ENCODE measurements at places on chromosomes 3 and 15. TPM values are rescaled to one million over a fixed set of nuclear protein-coding genes. Genes with fewer than 3 reads are reported as not detected.

DNA sequence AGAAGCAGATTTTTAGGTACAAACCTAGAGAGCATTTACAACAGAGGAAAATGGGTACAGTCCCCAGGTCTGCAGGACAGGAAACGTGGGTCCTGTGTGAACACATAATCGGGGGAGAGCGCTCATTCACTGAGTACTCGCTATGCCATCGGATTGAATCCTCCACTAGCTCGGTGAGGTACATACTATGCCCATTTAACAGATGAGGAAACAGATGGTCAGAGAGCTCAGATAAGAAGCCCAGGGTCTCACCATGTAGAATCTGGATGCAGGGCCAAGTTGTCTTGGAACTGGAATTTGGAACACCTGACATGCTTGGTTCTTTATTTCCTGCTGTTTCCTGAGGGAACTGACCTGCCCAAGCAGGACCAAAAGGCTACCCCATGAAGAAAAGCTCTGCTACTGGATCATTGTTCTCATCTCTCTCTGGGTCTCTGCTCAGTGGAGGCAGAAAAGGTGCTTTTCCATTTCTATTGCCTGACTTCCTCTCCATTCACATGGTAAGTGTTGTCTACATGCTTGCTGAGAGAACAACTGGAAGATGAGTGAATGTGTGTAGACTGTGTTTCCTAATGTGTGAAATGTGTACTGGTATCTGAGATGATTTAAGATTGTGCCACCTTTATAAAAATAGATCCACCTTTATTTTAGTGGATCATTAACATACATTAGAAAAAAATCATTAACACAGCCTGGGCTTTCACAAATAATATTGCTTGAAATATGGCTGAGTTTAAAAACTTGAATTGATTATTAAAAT lies 89.1 kb downstream of the TGFBR2 start:
- no peak for DNase-seq

GRCh38 chr15:75182187-75183131 lies 19.2 kb upstream of the C15orf39 start:
- no peak for DNase-seq

DNA sequence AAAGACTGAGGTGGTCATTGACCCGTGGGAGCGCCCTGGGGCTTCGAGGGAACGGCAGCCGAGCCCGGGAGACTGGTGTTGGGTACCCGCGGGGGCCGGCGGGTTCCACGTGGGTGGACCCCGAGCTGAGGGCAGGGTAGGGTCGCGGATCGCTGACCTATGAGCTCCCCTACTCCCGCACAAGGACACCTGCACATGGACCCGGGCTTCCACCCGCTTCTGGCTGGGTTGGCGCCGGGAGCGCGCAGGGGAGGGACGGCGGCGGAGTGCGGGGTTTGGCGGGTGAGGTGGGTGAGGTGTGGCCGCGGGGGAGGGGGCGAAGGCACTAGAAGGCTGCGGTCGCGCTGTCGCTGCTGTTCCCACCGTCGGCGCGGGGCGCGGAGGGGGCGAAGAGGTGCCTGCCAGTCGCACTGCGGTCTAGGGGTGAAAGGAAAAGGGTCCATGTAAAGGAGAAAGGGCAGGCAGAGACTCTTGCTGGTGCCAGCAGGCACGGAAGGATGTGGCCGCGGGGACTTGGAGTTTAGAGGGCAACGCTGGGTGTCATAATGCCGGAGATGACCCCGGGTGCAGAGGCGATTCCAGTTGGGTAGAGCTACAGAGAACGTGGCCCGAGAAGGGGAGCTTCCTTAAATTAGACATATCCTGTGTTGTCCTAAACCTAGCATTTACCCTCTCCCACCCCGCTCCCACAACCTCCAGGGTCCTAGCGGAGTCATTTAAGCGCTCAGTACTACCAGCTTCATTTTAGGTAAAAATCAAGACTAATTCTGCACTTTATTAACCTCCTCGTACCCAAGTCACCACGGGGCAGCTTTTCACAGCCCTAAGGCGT lies 245.9 kb upstream of the TOPAZ1 start:
- DNase-seq, result no peak

DNA sequence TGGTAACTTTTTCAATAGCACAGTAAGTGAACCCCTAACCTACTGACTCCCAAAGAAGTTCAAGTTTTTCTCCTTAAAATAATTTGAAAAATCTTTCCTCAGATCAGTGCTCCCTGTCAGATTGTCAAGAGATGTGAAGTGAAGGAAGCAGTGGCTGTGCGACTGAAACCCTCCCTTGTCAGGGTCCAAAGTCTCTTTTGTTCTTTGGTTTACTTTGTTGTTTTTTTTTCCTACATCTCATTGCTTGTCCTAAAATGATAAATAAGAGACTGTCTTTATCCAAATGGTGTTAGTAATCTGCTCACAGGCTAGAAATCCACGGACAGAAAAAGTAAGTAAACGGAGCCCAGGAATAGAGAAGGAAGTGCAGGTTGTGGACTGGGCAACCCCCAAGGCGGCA lies 976 bp upstream of the DPPA4 start:
- no peak for DNase-seq

GRCh38 chr3:193680220-193680619 lies 87.2 kb downstream of the OPA1 start:
- DNase-seq, result no peak

DNA sequence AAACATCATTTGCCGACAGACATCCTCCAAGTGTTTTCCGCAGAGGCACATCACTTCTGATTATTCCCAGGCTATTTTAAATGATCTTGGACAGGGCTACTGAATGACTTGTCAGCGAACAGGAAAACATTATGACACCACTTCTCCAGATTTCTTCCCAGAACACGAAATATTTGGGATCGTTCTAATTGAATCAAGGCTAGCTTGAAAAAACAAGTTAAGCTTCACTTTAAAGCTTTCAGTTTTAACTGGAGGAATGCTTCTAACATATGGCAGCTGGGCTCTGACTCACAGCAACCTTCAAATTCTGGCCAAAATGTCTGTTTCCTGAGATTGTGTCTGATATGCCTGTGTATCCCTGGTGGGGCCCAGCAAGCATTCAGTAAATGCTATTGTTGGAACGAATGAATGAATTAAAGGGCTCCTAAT lies 127.0 kb upstream of the ICE2 start:
- DNase-seq, result no peak

- no peak for DNase-seq
Measured at GRCh38 chr3:34646911-34647460, 848.6 kb downstream of the PDCD6IP start.

Gene NUP210
- 4.7 TPM for total RNA-seq

Gene GABRR3
- not detected for total RNA-seq

All from esophagus muscularis mucosa (tissue), 4 donors.